NCI-H1105 treated with DMSO at 0.1 percent for 48 hours (cell line): ENCODE measurements at places on chromosomes 4 and X.
A peak's percentile ranks its signal among the peaks of the same experiment; 100 is the strongest.

- DNase-seq: no peak
Measured at GRCh38 chr4:70691661-70692060, 3.3 kb downstream of the UTP3 start.

GRCh38 chr4:86957215-86957614 lies 22.4 kb downstream of the AFF1 start:
- DNase-seq: no peak

- peak; percentile 56 for DNase-seq
Measured at GRCh38 chrX:55057675-55058249, 17.1 kb upstream of the PAGE2B start.

DNA sequence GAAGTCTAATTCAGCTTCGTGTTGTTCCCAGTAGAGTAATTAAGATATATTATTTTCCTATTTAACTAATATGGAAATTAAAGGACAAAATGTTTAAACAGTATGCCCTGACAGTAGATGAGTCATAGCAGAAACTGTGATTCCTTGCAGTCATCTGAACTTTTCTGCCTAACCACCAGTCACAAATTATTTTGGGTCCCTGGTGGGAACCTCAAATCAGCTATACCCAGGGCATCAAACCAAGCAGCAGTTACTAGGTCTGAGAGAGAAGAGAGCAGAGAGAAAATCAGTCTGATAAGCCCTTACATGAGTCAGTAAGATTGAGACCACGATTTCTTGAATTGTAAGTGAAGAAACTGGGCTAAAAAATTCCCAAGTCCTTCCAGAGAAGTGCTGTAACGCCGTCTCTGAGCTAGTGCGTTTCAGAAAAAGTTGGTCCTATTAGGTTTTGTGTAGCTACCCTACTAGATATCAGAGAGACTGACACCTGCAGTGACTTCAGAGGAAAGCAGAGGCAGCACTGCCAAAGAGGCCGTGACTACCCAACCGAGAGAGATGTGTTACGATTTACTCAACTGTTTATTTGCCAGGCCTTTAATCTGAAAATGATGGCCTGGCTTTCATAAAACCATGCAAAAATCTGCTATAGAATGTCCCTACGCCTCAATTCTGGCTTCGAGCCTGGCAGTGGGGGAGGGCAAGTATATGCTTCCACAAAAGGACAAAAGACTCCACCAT lies 21.7 kb upstream of the GPM6A start:
- DNase-seq: peak; percentile 81
